ENCODE measurements at places on chromosomes 16 and 17.
A peak's percentile ranks its signal among the peaks of the same experiment; 100 is the strongest.

- no peak for DNase-seq
- H3K27me3 ChIP-seq: peaks cover 11% of the 10 kb centered on the region
- no peaks in the 10 kb centered on the region for H3K4me1 ChIP-seq
- no peaks in the 10 kb centered on the region for H3K36me3 ChIP-seq
- no peak overlapping the region for H3K27ac ChIP-seq
These were observed 10.6 kb upstream of the MFAP4 start for GRCh38 chr17:19397556-19398041.

- H3K27me3 ChIP-seq: no peaks in the 10 kb centered on the region
- H3K4me1 ChIP-seq: peaks cover 31% of the 10 kb centered on the region
- DNase-seq: peak; percentile 20
- H3K4me3 ChIP-seq: peak overlapping the region; percentile 85
- H3K36me3 ChIP-seq: peaks cover 10% of the 10 kb centered on the region
These were observed 700 bp downstream of the UBN1 start for GRCh38 chr16:4847774-4848587.

GRCh38 chr16:58110571-58111301, 18.4 kb downstream of the CFAP20 start:
- peaks cover 1% of the 10 kb centered on the region for H3K4me1 ChIP-seq
- no peak overlapping the region for H3K4me3 ChIP-seq
- H3K27ac ChIP-seq: no peak overlapping the region
- H3K36me3 ChIP-seq: peaks cover 21% of the 10 kb centered on the region
- DNase-seq: no peak

DNA sequence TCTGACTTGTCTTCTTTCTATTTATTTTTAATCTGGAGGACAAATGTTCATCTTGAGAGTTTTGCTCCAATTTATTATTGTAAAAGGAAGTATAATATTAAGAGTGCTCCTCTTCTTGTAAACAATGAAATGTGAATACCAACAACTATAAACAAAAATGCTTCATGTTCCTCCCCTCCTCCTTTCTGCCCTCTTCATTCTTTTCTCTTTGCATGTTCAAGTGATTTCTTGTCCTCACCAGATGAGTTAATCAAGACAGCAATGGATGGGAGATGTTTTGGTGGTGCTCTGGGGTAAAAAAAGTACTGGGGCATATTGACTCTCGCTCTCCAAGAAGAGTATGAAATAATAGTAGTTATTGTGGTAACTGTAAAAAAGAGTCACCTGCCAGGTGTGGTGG, 24.3 kb downstream of the ITGB3 start:
- DNase-seq: no peak
- peaks cover 6% of the 10 kb centered on the region for H3K27me3 ChIP-seq
- no peak overlapping the region for H3K27ac ChIP-seq

GRCh38 chr16:73275024-73275423, 227.1 kb upstream of the ZFHX3 start:
- no peak overlapping the region for H3K27ac ChIP-seq
- H3K36me3 ChIP-seq: no peaks in the 10 kb centered on the region
- H3K4me3 ChIP-seq: no peak overlapping the region
- no peaks in the 10 kb centered on the region for H3K4me1 ChIP-seq
- DNase-seq: no peak

DNA sequence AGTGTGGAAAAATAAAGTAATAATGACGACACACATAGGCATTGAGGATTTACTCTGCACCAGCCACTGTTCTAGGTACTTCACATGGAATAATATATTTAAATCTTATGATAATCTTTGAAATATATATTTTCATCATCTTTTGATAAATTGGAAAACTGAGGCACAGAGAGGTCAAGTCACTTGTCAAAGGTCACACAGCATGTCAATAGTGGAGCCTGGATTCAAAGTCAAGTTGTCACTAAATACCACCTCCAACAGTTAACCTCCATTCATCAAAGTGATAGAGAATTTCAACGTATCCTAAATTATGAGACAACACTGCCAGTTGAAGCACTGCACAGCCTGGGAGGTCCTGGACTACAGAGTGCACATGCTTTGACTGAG, 121.7 kb downstream of the IRX5 start:
- no peaks in the 10 kb centered on the region for H3K36me3 ChIP-seq
- H3K4me1 ChIP-seq: peaks cover 6% of the 10 kb centered on the region
- no peak overlapping the region for H3K27ac ChIP-seq
- no peak for DNase-seq
- no peak overlapping the region for H3K4me3 ChIP-seq
- H3K27me3 ChIP-seq: peaks cover 36% of the 10 kb centered on the region

DNA sequence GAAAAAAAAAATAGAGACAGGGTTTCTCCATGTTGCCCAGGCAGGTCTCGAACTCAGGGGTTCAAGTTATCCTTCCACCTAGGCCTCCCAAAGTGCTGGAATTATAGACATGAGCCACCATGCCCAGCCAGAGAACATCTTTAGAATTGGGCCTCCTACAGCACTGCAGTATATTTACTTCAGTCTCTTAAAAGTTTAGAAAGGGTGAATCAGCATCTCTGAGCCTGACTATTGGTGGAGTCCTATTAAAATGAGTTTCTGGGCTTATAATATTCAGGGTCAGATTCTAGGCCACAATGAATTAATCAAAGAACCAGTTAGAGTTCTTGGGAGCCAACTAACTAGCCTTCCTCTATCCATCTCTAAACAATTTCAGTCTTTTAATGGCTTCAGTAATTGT, 22.8 kb downstream of the TADA2A start:
- H3K27ac ChIP-seq: no peak overlapping the region
- H3K4me1 ChIP-seq: no peaks in the 10 kb centered on the region
- H3K27me3 ChIP-seq: no peaks in the 10 kb centered on the region

GRCh38 chr16:5793556-5793955, 696.0 kb upstream of the EEF2KMT start:
- peaks cover 5% of the 10 kb centered on the region for H3K4me1 ChIP-seq
- DNase-seq: no peak
- H3K4me3 ChIP-seq: no peak overlapping the region
- no peaks in the 10 kb centered on the region for H3K36me3 ChIP-seq

GRCh38 chr16:20870122-20870820, 29.9 kb downstream of the DCUN1D3 start:
- no peak overlapping the region for H3K27ac ChIP-seq
- H3K27me3 ChIP-seq: no peaks in the 10 kb centered on the region
- peaks cover 32% of the 10 kb centered on the region for H3K4me1 ChIP-seq
- H3K4me3 ChIP-seq: no peak overlapping the region
- DNase-seq: no peak

DNA sequence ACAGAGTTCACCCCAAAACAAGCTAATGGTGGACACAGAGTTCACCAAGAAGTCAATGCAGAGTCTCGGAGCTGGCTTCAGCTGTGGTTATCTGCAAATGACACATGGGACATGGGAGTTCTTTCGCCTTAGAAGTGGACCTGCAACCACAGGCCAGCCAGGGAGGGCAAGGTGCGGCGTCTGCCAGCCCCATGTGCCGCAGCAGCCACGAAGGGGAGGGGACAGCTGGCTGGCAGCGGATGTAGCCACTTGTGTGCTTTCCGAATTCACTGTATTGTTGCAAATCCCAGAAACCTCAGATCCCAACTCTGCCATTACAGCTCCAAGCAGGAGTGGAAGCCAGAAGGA, 24.8 kb downstream of the LMF1 start:
- H3K27me3 ChIP-seq: no peaks in the 10 kb centered on the region
- peaks cover 36% of the 10 kb centered on the region for H3K36me3 ChIP-seq
- DNase-seq: no peak
- H3K4me3 ChIP-seq: no peak overlapping the region
- no peaks in the 10 kb centered on the region for H3K4me1 ChIP-seq

DNA sequence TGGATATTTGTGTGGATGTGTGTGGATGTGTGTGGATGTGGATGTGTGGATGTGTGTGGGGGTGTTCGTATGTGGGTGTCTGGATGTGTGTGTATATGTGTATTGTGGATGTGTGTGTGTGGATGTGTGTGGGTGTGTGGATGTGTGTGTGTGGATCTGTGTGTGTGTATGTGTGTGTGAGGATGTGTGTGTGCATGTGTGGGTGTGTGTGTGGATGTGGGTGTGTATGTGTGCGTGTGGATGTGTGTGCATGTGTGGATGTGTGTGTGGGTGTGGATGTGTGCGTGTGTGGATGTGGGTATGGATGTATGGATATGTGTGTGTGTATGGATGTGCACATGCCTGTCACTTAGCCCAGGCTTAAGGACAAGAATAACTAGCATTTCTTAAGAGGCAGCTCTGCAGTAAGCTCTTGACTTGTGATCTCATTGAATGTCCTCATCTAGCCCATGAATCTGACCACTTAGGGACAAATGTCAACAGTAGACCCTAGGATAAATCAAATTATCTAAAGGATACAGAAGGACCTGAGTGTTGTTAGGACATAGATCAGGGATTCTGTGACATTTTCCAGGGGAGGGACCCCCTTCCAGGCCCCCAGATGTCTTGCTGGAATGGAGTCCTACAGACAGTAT, 83.5 kb downstream of the BMERB1 start:
- H3K27me3 ChIP-seq: peaks cover 2% of the 10 kb centered on the region
- peaks cover 14% of the 10 kb centered on the region for H3K4me1 ChIP-seq
- no peak overlapping the region for H3K27ac ChIP-seq
- no peak overlapping the region for H3K4me3 ChIP-seq

GRCh38 chr17:17740615-17741348, 59.5 kb downstream of the RAI1 start:
- H3K36me3 ChIP-seq: peaks cover 1% of the 10 kb centered on the region
- peak overlapping the region; percentile 48 for H3K4me3 ChIP-seq
- peak overlapping the region; percentile 98 for H3K27ac ChIP-seq
- peaks cover 51% of the 10 kb centered on the region for H3K4me1 ChIP-seq

GRCh38 chr16:12178251-12178990, 201.9 kb downstream of the SNX29 start:
- H3K4me1 ChIP-seq: no peaks in the 10 kb centered on the region
- no peak overlapping the region for H3K27ac ChIP-seq
- peaks cover 1% of the 10 kb centered on the region for H3K36me3 ChIP-seq
- H3K27me3 ChIP-seq: no peaks in the 10 kb centered on the region
- no peak for DNase-seq
- no peak overlapping the region for H3K4me3 ChIP-seq

DNA sequence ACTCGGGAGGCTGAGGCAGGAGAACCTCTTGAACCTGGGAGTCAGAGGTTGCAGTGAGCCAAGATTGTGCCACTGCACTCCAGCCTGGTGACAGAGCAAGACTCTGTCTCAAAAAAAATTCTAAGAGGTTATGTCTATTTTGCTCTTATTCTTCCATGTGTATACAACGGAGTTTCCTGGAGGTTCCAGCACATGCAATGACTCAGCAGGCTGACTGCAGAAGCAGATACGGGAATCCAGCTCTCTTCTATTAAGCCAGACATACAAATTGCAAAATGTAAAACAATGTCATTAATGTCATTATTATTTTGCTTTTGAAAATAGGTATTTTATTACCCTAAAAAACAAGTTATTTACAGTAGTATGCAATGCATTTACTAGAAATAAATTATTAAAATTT, 18.4 kb downstream of the MIEF2 start:
- H3K27me3 ChIP-seq: no peaks in the 10 kb centered on the region
- H3K4me1 ChIP-seq: no peaks in the 10 kb centered on the region
- H3K4me3 ChIP-seq: no peak overlapping the region
- no peak overlapping the region for H3K27ac ChIP-seq

- no peaks in the 10 kb centered on the region for H3K36me3 ChIP-seq
- no peaks in the 10 kb centered on the region for H3K27me3 ChIP-seq
- H3K4me1 ChIP-seq: peaks cover 36% of the 10 kb centered on the region
- DNase-seq: no peak
- no peak overlapping the region for H3K4me3 ChIP-seq
These were observed 115.3 kb downstream of the ANKRD11 start for GRCh38 chr16:89375021-89375420.

GRCh38 chr17:28612531-28612930, 1.5 kb downstream of the RSKR start:
- H3K4me1 ChIP-seq: no peaks in the 10 kb centered on the region
- no peaks in the 10 kb centered on the region for H3K27me3 ChIP-seq
- H3K36me3 ChIP-seq: peaks cover 26% of the 10 kb centered on the region
- no peak overlapping the region for H3K4me3 ChIP-seq
- no peak overlapping the region for H3K27ac ChIP-seq

DNA sequence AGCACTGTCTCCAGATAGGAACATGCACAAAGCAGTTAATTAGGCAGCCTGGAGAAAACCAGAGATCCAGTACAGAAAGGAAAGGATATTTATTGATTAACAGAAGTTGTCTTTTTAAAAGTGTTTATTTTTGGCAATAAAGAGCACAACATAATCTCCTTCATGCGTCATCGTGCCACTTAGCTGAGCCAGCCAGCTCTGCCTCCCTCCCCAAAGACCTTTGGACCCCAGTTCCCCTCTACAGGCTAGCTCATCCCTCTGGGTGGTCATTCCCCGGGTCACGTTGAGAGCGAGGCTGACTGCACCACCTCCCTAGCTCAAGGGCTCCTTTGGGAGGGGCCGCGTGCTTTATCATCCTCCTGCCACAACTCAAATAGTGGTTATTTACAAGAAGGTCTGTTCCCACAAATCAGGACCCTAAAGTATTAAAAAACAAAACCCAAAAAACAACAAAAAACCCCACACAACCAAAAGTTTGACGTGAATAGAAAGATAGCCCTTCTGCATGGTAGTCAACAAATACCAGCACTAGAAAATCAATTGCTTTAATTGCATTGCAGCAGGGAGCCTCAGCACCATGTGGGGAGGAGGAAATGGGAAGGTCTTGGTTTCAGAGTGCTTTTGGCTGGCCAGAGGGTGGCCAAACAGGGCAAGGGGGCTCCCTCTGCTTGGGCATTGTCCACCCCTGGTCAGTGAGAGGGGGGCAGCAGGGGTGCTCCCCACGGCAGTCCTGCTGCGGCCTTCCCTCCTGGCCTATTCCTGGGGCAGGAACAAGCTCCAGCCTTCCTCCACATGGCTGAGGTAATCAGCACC, 9.6 kb downstream of the POLR2C start:
- peak overlapping the region; percentile 63 for H3K4me3 ChIP-seq
- DNase-seq: no peak
- H3K36me3 ChIP-seq: peaks cover 15% of the 10 kb centered on the region
- peak overlapping the region; percentile 90 for H3K27ac ChIP-seq
- no peaks in the 10 kb centered on the region for H3K27me3 ChIP-seq

DNA sequence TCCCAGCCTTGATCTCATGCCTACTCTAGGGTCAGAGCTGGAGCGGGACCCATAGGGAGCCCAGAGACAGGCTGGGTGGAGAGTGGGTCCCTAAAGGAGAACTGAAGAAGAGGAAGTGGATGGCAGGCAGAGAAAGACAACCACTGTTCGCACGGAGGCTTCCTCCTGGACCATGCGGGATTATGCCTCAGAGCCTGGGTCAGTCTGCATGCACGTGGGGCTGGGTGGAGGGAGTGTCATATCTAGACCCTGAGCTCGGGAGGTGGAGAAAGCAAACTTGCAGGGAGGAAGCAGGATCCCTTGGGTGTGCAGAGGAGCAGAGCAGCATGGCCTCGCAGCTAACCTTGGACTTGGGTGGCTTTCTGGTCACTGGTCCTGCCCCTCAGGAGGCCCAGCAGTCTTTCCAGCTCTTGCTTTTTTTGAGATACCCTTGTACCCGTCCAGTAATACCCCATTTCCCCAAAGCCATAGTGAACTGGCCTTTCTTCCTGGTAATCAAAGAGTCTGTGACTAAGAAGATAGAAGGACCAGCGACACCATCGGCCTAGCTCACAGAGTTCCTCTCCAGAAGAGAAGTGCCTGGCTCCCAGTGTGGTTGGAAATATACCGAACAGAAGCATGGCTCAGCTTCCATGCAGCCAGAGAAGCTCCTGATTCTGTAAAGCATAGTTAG, 344.2 kb downstream of the CPPED1 start:
- H3K4me1 ChIP-seq: no peaks in the 10 kb centered on the region
- H3K36me3 ChIP-seq: no peaks in the 10 kb centered on the region
- no peak for DNase-seq
- no peak overlapping the region for H3K27ac ChIP-seq
